ENCODE measurements at places on chromosomes 12 and 14.

DNA sequence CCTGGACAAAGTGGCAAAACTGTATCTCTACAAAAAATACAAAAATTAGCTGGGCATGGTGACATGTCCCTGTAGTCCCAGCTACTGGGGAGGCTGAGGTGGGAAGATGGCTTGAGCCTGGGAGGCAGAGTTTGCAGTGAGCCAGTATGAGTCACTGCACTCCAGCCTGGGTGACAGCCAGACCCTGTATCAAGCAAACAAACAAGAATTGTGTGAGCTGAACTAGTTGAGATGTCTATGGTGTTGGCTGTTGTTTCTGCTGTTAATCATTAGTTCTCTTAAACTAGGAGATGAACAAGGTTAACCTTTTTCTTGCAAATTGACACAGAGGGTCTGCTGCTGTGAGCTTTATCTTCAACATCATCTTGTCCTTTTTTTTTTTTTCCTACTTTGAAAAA is 23.6 kb downstream of the RASSF3 start:
- DNase-seq: no peak

DNA sequence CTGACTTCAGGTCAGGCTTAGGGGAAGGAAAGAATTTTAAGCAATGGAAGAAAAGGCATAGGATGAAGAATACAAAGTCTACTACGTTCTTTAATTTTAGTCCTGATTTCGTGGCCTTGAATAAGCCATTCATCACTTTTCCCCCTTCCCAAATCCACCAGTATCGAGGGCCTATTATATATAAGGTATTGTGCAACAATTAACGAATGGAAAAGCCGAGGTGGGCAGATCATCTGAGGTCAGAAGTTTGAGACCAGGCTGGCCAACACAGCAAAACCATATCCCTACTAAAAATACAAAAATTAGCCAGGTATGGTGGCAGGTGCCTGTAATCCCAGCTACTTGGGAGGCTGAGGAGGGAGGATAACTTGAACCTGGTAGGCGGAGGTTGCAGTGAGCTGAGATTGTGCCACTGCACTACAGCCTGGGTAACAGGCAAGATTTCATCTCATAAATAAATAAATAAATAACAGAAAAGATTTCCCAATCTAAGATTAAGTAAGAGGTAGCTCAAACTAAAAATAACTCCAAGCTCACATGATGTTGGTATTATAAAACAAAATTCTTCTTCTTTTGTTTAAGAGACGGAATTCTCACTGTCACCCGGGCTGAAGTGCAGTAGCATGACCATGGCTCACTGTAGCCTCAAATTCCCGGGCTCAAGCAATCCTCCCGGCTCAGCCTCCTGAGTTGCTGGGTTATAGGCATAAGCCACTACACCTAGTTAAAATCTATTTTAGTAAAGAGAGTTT is 58.3 kb upstream of the NR2C1 start:
- no peak for DNase-seq

DNA sequence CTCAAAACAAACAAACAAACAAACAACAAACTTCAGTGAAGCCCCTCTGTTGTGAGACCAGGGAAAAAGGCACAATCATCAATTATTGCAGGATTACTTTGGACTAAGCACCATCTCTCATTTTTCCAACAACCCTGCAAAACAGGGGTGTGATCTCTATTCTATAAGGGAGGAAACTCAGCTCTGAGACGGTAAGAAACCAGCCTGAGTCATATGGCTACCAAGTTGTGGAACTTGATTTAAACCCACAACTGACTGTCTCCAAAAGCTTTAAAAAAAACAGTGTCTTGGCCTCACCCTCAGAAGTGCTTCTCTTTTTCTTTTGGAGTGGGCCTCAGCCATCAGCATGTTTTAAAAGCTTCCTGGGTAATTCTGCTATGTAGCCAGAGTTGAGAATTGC is 49.8 kb downstream of the RIN3 start:
- DNase-seq: no peak

DNA sequence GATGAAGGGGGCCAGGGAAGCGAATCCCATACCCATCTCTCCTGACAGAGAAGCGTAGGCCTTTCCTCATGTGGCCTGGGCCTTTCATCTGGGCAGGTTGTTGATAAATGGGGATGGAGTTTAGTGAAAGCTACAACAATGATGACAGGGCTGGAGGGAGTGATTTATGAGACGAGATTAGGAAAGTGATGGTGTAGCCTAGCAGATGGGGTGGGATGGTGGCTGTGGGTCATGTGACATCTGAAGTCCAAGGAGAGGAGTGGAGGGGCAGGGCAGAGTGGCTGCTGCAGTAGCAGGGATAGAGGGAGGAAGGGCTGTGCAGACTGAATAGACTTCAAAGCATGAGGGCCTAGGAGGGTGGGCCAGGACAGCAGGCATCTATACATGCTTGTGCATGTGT is 85.5 kb downstream of the ADCK1 start:
- no peak for DNase-seq

DNA sequence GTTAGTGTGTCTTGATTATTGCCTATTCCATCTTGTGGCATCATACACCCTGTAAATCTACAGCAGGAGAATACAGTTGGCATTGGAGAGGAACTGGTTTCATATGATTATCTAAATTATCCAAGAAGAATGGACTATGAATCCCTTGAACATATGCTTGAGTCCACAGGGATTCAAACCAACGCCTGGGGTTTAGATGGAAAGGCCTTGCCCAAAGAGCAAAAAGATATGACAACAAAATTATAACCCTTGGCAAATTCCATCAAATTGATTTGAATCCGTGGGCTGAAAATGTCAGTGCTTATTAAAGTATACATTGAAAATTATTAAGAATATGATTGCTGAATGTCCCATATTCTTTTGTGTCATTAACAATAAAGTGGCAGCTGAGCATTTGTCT is 108.2 kb downstream of the PDE3A start:
- DNase-seq: no peak

GRCh38 chr14:103705118-103705503 is 10.1 kb downstream of the XRCC3 start:
- no peak for DNase-seq

DNA sequence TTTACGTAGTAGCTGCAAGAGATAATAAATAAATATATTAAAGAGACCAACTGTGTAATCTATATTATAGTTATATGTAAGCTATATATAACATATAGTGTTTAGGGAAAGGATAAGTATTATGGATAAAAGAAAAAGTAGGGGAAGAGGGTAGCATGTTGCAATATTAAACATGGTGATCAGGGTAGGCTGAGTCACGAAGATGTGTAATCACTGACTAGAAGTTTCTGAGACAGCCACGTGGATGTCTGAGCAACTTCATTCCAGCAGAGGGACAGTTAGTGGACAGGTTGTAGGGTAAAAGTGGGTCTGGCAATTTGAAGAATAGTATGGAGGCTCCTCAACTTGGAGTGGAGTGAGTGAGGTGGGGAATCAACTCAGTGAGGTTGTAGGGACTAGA is 109.7 kb downstream of the ANO4 start:
- DNase-seq: no peak

DNA sequence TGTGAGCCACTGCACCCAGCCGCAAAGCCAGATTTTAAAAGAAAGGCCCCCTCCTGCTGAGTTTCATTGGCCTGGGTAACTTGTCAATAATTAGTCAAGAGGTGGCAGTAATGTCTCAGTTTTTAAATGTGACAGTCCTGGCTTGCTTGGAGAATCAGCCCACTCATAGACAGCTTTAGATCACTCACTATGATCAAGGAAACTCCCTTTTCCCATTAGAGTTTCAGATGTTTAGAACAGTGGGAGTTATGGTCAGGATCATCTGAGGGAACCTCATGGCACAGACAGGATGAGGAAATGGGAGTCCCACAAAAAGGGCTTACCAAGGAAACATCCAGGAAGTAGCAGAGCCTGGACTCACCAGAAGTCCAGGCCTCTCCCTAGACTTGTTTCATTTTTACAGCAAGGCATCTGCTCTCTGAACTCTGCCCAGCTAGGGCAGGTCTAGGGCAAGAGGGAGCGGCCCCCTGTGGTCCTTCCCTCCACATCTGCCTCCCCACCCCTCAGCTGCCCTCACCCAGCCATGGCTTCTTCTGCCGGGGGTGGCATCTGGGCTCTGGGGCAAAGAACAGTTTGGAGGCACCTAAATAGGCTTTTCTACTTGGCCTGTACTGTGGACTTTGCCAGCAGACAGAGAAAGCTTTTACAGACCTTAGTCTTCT is 11.2 kb downstream of the BCL2L14 start:
- no peak for DNase-seq

GRCh38 chr12:53051058-53051880 is 1.4 kb downstream of the TNS2 start:
- no peak for DNase-seq

DNA sequence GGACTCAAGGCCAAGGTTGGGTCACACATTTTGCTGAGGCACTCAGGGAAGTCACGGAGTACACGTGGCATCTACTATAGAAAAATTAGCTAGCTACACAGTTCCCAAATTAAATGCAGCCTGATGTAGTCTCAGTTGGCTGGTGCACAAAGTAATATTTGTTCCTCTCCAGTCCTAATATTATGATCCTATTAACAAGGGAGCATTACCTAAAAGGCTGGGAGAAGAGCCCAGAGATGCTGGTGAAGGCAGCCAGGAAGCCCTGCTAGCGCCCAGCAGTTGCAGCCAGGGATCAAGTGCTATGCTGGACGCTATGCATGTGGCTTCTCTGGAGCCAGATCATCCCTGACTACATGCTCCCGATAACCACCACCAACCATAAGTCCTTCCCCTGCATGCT is 88.0 kb upstream of the GSC start:
- DNase-seq: no peak

- DNase-seq: no peak
Observed at GRCh38 chr12:22881878-22882385, 257.0 kb downstream of the ETNK1 start.

DNA sequence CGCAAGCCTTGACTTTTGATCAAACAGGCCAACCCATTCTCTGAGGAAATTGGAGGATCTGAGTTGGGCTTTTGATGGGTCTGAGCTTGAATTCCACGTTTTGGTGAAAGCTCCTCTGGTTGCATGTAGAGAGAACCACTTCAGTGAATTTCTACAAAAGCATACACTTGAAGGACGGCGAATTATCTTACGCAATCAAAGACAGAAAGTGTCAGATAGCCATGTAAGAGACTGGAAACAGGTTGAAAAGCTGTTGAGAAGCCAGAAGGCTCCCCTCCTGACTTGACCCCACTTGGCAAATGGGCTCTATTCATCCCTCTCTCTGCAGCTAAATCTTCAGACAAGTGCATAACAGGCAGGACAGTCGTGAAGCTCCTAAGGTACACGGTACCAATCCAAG is 809.1 kb downstream of the BCL11B start:
- no peak for DNase-seq

- no peak for DNase-seq
Observed at GRCh38 chr12:131034631-131035244, 81.0 kb downstream of the ADGRD1 start.

- DNase-seq: no peak
Observed at GRCh38 chr12:26697217-26697616, 135.8 kb downstream of the ITPR2 start.

DNA sequence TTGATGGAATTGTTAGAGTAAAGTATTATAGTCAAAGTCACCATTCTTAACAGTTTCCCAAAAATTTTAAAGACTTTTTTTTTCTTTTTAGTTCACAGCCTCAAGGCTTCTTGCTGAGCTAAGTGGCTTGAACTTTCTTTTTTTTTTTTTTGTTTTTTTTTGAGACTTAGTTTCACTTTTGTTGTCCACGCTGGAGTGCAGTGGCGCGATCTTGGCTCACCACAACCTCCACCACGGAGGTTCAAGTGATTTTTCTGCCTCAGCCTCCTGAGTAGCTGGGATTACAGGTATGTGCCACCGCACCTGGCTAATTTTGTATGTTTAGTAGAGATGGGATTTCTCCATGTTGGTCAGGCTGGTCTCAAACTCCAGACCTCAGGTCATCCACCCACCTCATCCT is 92.8 kb downstream of the SETD3 start:
- no peak for DNase-seq

DNA sequence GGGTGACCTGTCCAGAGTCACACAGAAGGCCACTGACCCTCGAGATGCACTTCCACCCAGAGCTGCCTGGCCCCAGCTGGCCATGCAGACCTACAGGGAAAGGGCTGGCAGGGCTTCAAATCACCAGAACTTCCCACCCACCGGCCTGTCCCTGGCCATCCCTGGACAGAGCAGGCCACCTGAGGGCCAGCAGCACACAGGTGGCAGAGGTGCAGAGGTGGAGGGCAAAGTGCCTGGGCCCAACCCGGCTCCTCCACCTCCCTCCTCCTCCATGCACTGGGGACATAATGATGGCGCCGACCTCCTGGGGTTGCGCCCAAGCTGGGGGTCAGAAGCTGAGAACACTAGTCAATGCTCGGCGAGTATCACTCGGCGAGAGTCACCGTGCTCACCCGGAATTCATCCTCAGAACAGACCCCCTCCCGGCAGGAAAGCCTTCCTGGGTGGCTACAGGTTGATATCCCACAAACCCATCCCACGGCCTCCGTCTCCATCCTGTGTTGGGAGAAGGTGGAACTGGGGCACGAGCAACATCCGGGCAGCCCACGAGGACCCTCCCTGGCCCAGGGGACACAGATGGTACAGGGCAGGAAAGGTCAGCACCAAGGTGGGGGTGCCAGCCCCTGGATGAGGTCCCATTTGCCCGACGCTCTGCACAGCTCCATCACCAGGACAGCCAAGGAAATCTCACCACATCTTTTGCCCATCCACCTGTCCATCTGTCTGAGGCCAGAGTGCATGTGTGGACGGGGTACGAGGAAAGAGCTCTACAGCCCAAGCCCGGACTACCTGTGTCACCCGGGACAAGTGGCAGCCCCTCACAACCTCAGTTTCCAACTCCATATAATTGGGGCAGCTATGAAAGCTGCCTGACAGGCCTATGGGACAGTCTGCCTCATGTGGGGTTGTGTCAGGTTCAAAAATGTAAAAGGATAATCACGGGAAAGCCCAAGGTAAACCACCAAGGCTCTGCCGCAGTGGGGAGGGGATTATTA is 10.8 kb downstream of the BEGAIN start:
- no peak for DNase-seq

- DNase-seq: no peak
Observed at GRCh38 chr12:105355752-105356151, 25.3 kb downstream of the C12orf75 start.

- no peak for DNase-seq
Observed at GRCh38 chr14:49056021-49056420, 530.2 kb downstream of the RPS29 start.

DNA sequence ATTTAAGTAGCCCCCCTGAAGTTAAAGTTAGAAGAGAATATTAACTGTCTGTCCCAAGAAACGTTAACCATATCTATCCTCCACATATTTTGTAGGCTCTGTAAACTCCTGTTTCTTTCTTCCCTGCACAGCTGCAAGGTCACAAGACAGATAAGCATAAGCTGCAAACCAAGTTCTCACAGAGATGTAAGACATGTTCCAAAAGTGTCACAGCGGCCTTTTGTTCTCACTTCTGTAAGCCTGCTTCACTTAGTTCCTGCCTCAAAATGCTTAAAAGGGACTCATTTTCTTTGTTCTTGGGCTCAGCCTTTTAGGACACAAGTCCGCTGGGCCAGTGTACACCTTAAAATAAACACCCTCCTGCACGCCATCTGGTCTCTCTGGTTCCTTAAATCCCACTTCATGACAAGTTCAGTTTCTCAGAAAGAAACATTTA is 3.2 kb downstream of the RNASE1 start:
- no peak for DNase-seq
